ENCODE measurements at places on chromosomes 7 and 10. TPM values are rescaled to one million over a fixed set of nuclear protein-coding genes. Genes with fewer than 3 reads are reported as not detected.

The SMKR1 gene
- total RNA-seq = not detected

The UCMA gene
- total RNA-seq = not detected

The ADD3 gene
- total RNA-seq = 77.1 TPM

The SPDYE11 gene
- not detected for total RNA-seq

The PDE6C gene
- not detected for total RNA-seq

The CHAT gene
- not detected for total RNA-seq

The SLC18A3 gene
- total RNA-seq = not detected

The AZGP1 gene
- total RNA-seq = not detected

The GRM8 gene
- total RNA-seq = not detected

The ADCYAP1R1 gene
- 4.2 TPM for total RNA-seq

The FRMPD2 gene
- total RNA-seq = not detected

The STEAP1 gene
- total RNA-seq = 59.0 TPM

The CYP26C1 gene
- 0.32 TPM for total RNA-seq

The DNAJC2 gene
- total RNA-seq = 31.5 TPM

The SAMD9 gene
- total RNA-seq = 11.0 TPM

The NAT16 gene
- not detected for total RNA-seq

The ANXA8 gene
- not detected for total RNA-seq

The TAS2R41 gene
- not detected for total RNA-seq

The TSPAN33 gene
- 0.30 TPM for total RNA-seq

The MPP7 gene
- total RNA-seq = 0.30 TPM

The SLC13A1 gene
- not detected for total RNA-seq

The TRIL gene
- total RNA-seq = 0.30 TPM

The ZNF783 gene
- total RNA-seq = 5.3 TPM

The ANXA8L1 gene
- total RNA-seq = not detected

The SPDYE2B gene
- not detected for total RNA-seq

The GPR146 gene
- total RNA-seq = 12.0 TPM

The ENTPD7 gene
- 18.7 TPM for total RNA-seq

The OR9A2 gene
- not detected for total RNA-seq

The AMPH gene
- 3.9 TPM for total RNA-seq

The LEP gene
- not detected for total RNA-seq

The DYDC2 gene
- not detected for total RNA-seq

The KLF14 gene
- total RNA-seq = 0.15 TPM

The BEND7 gene
- 7.8 TPM for total RNA-seq

The IFIT1B gene
- total RNA-seq = not detected

The PRXL2A gene
- 233 TPM for total RNA-seq

The GPR15LG gene
- not detected for total RNA-seq

The TMEM130 gene
- not detected for total RNA-seq

The SPDYE8 gene
- total RNA-seq = not detected

The CALHM1 gene
- total RNA-seq = not detected

The ASB10 gene
- not detected for total RNA-seq

The UNCX gene
- total RNA-seq = not detected

The TFAM gene
- total RNA-seq = 47.1 TPM
